ENCODE measurements at places on chromosomes 16 and 17. TPM values are rescaled to one million over a fixed set of nuclear protein-coding genes. Genes with fewer than 3 reads are reported as not detected.

DNA sequence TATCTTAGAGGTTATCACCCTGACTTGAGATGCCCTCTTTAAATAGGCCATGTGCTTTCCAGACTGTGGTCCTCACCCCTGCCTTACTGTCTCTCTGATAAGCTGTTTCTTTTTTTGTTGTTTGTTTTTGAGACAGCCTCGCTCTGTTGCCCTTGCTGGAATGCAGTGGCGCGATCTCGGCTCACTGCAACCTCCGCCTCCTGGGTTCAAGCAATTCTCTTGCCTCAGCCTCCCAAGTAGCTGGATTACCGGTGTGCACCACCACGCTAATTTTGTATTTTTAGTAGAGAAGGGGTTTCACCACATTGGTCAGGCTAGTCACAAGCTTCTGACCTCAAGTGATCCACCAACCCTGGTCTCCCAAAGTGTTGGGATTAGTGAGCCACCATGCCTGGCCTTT, 765 bp upstream of the SEPTIN12 start:
- no peak for DNase-seq

The ADPRM gene
- total RNA-seq = 7.0 TPM

- no peak for DNase-seq
These were observed 19.8 kb downstream of the FBRS start for GRCh38 chr16:30677931-30678585.

GRCh38 chr16:66066404-66066803, 300.1 kb upstream of the CDH5 start:
- no peak for DNase-seq

The KIAA0513 gene
- 0.88 TPM for total RNA-seq

DNA sequence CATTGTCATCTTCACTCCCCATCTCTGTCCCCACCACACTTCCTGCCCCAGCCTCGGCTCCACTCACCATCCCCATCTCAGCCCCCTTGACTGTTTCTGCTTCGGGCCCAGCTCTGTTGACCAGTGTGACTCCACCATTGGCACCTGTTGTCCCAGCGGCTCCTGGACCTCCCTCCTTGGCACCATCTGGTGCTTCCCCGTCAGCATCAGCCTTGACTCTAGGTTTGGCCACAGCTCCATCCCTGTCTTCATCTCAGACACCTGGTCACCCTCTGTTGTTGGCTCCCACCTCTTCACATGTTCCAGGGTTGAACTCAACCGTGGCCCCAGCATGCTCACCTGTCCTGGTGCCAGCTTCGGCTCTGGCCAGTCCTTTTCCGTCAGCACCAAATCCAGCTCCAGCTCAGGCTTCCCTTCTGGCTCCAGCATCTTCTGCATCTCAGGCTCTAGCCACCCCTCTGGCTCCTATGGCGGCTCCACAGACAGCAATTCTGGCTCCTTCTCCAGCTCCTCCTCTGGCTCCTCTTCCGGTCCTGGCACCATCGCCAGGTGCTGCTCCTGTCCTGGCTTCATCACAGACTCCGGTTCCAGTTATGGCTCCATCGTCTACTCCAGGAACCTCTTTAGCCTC, 24.4 kb upstream of the PHKG2 start:
- no peak for DNase-seq

DNA sequence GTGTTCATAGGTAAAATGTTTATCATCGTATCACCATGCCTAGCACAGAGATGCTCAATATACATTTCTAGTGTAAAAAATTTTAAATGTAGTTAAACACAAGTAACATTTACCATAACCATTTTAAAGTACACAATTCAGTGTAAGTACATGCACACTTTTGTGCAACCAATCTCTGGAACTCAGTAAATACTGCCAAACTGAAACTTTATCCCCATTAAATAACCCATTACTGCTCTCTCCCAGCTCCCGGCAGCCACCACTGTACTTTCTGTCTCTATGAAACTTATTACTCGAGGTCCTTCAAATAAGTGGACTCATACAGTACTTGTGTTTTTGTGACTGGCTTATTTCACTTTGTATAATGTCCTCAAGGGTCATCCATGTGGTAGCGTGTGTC, 29.0 kb downstream of the RMI2 start:
- DNase-seq = no peak

DNA sequence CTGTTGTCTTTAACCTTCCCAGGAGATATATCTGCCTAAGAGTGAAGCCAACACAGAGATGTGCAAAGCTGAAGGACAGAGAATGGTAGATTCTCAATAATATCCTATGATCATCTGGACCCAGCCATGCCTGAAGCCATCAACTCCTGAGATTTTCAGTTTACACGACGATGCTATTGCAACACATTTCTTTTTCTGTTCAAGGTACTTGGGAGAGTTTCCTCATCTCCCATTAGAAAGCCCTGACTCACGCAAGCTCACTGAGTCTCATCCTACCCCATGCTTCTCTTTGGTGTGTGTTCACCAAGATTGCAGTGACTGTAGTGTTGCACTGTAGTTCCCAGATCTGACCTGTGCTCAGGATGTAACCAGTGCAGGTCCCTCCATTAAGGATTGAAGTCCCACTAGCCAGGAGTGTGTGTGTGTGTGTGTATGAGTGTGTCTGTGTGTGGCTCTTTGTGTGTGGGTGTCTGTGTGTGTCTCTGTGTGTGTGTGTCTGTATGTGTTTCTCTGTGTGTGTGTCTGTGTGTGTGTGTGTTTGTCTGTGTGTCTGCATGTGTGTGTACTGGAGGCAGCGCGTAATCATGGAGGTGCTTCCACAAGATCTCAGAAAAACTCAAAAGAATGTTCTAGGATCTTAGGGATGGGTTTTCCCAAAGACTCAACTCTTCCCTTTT, 15.5 kb downstream of the CES1 start:
- no peak for DNase-seq

- no peak for DNase-seq
These were observed 6.2 kb downstream of the TMC6 start for GRCh38 chr17:78122216-78122930.

The MT4 gene
- not detected for total RNA-seq

DNA sequence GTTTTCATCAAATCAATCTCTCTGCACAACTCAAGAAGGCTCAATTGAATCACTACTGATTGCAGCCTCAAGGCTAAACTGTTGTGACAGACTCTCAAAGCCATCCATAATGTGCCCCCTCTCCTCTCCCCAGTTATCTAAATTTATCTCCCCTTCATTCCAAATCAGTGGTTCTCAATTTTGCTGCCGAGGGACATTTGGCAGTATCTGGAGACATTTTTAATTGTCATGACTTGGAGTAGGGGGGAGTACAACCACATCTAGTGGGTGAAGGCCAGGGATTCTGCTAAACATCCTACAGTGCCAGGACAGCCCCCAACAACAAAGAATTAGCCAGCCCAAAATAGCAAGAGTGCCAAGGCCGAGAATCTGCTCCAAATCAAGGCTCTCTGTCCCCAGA, 9.1 kb downstream of the USP31 start:
- no peak for DNase-seq

GRCh38 chr16:68190081-68190480, 45.8 kb downstream of the ESRP2 start:
- DNase-seq = no peak

DNA sequence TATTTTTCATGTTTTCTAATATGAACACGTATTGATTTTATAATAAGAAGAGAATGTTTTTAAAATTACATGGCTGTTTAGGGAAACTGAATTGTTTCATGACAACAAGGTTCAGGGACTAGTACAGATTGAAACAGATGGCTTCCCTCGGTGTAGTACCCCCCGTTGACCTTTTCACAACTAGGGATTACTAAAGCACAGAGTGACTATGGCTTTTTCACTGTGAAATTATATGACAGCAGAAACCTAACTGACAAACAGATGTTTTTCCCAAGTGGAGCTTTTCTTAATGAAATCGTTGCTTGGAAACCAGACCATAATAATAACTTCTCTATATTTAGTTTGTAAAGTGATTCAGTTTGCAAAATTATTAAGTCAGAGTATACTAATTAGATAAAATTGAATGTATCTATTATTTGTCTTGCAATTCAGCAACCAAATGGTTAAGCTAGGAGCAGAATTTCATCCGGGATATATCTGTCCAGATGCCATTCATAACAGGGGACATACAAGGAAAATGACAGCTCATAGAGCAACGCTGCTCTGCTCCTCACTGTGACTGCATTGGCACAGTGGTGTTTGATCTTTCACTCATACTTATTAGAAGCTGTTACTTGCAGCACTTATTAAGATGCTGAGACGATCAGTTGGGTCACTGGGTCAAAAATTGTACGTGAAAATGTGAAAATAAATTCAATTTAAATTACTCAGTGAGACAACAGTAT, 111.7 kb downstream of the TANGO6 start:
- DNase-seq = no peak

The CLEC19A gene
- total RNA-seq = not detected

The SCPEP1 gene
- total RNA-seq = 43.0 TPM

GRCh38 chr16:65500919-65501318, 379.1 kb upstream of the CDH11 start:
- DNase-seq = no peak

DNA sequence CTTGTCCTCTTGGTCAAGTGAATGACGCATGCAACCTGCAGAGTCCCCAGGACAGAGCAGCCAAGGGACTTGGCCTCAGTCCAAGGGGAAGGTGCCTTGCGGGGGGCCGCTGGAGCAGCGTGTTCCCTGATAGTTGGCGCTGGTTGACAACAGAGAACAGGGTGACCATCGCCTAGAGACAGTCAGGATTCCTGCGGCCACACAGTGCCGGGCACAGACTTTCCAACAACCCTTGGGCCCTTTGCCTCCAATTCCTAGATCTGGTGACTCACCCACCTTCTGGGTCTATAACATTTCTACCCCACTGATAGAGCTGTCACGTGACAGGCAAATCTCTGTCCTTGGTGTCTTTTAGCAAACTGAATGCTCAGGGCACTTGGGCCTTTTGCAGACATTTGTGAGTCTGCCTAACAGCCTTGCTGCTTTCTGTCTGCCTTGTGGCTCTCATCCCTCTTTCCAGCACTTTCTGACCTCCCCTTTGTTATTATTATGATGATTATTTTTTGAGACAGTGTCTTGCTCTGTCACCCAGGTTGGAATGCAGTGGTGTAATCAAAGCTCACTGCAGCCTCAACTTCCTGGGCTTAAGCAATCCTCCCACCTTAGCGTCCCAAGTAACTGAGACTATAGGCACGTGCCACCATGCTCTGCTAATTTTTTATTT, 11.9 kb upstream of the TEDC2 start:
- DNase-seq = no peak

The CLEC18C gene
- not detected for total RNA-seq

DNA sequence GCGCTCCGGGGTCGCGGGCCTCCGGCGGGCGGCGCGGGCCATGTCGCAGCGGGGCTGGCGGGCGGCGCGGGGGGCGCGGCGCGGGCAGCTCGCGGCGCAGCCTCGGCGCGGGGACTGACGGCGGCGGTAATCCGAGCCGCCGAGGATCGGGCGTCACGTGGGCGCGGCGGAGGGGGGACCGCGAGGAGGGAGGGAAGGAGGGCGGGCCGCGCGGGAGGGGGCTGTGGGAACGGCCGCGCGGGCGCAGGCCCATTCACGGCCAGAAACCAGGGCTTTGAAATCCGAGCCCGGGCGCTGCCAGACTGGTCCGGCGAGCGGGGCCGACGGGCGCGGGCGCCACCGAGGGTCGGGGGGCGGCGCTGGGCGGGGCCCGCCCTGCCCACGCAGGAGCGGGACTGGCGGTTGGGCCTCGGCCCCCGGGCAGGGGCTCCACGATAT, at the start of gene MTSS2:
Gene MTSS2 (minus strand): TSS at position 116 of the 438 bp plus-strand sequence. CDS start 262 bp downstream, outside the sequence.
- DNase-seq = no peak

DNA sequence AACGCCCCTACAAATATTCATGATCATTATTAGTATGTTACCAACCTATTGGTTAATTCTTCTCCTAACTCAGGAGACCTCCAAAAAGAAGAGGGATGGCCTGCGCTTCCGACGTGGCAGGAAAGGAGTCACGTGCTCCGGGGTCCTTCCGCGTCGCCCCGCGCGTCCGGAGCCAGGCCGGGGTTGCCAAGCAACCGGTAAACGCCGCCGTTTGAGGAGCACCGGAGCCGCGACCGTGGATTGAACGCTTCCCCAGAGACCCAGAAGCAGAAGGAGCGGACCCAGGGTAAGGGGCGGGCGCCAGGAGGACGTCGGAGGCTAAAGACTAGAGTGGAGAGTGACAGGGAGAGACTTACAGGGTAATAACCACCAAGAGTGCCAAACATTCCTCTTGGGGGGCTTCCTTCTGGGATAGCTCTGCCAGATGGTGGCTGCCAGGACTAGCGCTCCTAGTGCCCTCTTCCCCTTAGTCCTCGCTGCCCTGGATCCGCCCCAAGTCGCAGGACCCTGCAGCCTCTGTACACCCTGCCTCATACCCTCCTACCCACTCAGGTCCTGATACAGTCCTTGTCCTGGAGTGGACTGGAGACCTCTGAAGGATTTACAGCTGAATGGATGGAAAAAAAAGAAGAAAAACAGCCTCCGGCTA, at the start of gene DNAI2:
Gene DNAI2 (plus strand): TSS at position 175 of the 649 bp plus-strand sequence. CDS start 7,584 bp downstream, outside the sequence.
- no peak for DNase-seq

The CBFA2T3 gene
- 48.0 TPM for total RNA-seq

The PRSS36 gene
- total RNA-seq = 1.0 TPM

GRCh38 chr17:77434136-77435114, 293.7 kb downstream of the SEC14L1 start:
- no peak for DNase-seq

GRCh38 chr16:85660843-85661739, 27.7 kb downstream of the GINS2 start:
- no peak for DNase-seq

- no peak for DNase-seq
These were observed 42.1 kb downstream of the TSC2 start for GRCh38 chr16:2089706-2090480.

The SLC38A10 gene
- total RNA-seq = 147 TPM

GRCh38 chr16:87334651-87335624, 17.7 kb upstream of the C16orf95 start:
- no peak for DNase-seq

GRCh38 chr17:32936186-32936893, 8.4 kb downstream of the TMEM98 start:
- no peak for DNase-seq

The SPN gene
- total RNA-seq = 90.5 TPM

- DNase-seq = no peak
These were observed 455.2 kb upstream of the DYNLRB2 start for GRCh38 chr16:80085606-80086005.

GRCh38 chr16:82848013-82848412, 221.2 kb downstream of the CDH13 start:
- no peak for DNase-seq

DNA sequence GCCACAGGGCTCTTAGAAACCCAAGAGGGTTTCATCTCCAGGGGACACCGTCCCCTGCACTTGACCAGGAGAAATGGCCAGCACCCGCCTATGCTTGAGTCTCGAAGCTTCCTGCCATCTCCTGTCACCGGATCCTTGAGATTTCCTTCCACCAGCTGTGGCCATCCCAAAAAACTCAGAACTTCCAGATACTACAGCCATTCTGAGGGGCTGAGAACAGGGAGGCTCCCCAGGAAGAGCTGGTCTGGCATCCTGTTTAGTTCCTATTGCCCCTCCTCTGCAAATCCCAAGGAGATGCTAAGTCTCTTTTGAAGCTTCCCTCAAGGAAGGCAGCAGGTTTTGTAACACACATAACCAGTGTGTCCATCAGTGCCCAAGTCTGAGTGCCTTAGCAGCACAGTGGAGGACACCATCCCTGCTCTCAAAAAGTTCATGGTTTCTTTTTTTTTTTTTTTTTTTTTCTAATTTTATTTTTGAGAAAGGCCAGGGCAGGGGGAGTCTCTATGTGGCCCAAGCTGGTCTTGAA, 2.0 kb downstream of the UBALD2 start:
- DNase-seq = no peak

GRCh38 chr16:53071748-53072301, 17.0 kb downstream of the CHD9 start:
- DNase-seq = peak; percentile 84

Data from OCI-LY7 (cell line).